Pulmonary artery endothelial cell (primary cell): ENCODE measurements at places on chromosomes 1 and 21.

DNA sequence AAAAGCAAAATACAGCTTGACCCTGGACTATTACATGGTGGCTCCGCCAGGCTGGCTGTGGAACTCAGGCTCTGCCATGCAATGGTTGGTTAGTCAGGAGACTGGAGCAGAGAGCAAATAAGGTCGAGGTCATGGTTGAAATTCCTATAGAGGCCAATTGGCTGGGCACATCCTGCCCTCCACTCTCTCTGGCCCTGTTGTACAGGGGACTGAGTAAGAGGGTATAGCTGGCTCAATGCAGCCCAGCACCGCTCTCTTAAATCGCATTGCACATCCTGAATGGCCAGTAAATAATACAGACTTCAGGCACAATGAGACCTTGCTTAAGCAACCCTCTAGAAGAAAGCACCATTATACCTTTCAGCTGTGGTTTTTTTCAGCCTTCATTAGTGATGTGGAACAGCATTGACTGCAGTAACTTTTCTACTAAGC is 59.3 kb upstream of the PPP2R5A start:
- DNase-seq = no peak

GRCh38 chr1:33876970-33877650 is 13.2 kb downstream of the HMGB4 start:
- DNase-seq = no peak

GRCh38 chr1:166908942-166909341 is 32.9 kb upstream of the TADA1 start:
- DNase-seq = no peak

DNA sequence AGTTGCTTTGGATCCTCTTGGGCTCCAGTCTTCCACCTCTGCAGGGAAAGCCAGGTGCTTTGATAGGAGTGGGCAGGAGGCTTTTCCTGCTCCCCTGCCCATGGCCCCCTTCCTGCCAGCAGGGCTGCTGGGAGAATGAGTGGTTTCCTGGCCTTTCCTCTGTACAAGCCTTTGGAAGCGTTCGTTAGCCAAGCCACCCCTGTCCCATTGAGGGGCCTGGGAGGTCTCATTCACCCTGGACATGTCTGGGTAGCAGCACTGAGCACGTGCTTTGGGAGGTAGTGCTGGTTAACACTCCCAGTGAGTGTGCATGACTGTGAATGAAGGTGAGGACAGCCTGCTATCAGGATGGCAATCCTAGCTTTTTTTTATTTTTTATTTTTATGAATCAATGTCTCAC is 118.5 kb upstream of the CACNA1E start:
- DNase-seq = no peak

GRCh38 chr21:36104317-36105300 is 30.3 kb upstream of the CBR3 start:
- DNase-seq = no peak

GRCh38 chr1:36486093-36486438 is 3.4 kb upstream of the CSF3R start:
- DNase-seq = no peak

- no peak for DNase-seq
Measured at GRCh38 chr21:46585191-46585953, 19.5 kb downstream of the S100B start.

- no peak for DNase-seq
Measured at GRCh38 chr1:212256369-212256768, 28.8 kb upstream of the PPP2R5A start.

DNA sequence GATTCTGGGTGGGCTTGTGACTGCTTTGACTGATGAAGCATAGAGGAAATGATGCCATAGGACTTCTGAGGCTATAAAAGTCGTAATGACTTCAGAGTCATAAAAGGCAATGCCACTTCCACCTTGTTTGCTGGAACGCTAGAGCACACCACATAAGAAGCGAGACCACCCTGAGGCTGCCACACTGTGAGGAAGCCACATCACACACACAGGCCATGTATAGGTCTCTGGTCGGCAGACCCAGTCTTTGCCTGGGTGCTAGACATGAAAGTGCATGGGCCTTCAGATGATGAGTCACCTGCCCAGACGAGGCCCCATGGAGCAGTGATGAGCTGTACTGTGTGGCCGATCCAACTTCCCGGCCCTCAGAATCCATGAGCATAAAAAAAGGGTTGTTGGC is 14.2 kb upstream of the KANK4 start:
- no peak for DNase-seq

DNA sequence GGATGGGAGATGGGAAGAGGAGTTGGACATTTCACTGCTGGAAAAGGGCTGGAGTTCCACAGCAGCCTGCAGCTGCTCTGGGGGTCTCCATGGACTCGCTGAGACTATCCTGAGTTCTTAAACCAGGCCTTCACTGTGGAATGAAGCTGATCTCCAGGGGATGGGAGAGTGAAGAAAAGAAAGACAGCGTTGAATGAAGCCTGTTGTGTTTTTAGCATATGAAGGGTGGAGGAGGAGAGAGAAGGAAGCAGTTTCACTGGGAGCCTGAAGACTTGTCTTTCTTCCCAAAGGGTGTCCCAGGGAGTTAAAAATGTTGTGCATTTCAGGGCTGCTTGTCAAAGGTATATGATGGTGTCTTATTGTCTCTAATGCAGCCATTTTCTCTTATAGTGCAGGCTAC is 9.2 kb downstream of the ROR1 start:
- DNase-seq = no peak

DNA sequence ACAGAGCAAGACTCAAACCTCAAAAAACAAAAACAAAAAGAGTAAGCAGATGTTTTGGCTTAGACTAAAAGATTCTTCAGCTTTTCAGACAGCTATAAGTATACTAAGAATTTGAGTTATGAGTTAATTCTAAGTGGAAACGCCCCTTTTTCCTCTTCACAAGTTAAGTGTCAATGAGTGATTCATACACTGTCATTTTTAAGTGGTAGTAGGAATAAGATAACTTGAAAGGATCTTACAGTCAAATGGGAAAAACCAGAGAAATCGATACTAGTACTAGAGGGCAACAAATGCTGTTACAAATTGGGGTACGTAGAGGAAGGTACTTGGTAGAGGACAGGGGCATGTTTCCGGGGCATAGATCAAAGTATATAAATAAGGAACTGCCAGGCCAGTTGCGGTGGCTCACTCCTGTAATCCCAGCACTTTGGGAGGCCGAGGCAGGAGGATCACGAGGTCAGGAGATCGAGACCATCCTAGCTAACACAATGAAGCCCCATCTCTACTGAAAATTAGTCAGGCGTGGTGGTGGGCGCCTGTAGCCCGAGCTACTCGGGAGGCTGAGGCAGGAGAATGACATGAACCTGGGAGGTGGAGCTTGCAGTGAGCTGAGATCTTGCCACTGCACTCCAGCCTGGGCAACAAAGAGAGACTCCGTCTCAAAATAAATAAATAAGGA is 7.4 kb downstream of the H3-3A start:
- DNase-seq = no peak

DNA sequence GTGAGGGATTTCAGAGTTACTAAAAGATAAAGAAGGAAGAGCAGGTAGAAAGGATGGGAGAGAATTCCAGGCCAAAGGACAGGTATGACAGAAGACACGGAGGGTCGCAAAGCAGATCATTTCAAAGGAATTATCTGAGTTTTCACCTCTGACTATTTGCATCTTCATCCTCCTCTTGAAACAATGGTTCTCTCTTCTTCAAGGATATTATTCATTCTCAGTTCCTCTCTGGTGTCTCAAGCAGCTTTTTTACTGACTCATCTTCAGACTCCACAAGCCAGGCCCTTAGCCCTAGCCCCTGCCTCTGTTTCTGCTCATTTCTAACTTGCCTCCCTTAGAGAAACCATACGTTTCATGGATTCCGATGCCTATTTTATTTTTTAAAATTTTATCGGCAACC is 15.0 kb downstream of the DDX59 start:
- DNase-seq = no peak

GRCh38 chr1:32338637-32339145 is 2.7 kb upstream of the MARCKSL1 start:
- no peak for DNase-seq

GRCh38 chr1:93716163-93716562 is 34.5 kb upstream of the BCAR3 start:
- DNase-seq = no peak
